NCI-H1436 (cell line): ENCODE measurements at places on chromosomes 1 and 21.

DNA sequence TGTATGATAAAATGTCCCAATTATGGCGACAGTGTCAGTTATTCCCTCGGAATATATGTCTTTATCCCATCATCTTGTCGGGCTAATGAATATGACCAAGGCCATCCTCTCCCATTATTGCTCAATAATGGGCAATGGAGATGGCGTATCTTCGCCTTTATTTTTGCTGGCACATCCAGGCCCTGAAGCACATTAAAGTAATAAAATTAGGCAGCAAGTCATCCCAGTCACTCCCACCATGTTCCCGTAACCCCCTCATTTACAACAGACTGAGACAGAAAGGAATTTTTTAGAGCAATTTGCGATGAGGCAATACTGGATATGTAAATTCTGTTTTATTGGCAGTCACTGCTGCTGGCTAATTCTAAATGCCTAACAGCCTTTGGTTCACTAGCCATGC, 35.3 kb downstream of the CLIC6 start:
- no peak for DNase-seq

GRCh38 chr1:205677167-205677566, 3.1 kb downstream of the SLC45A3 start:
- DNase-seq, result no peak

DNA sequence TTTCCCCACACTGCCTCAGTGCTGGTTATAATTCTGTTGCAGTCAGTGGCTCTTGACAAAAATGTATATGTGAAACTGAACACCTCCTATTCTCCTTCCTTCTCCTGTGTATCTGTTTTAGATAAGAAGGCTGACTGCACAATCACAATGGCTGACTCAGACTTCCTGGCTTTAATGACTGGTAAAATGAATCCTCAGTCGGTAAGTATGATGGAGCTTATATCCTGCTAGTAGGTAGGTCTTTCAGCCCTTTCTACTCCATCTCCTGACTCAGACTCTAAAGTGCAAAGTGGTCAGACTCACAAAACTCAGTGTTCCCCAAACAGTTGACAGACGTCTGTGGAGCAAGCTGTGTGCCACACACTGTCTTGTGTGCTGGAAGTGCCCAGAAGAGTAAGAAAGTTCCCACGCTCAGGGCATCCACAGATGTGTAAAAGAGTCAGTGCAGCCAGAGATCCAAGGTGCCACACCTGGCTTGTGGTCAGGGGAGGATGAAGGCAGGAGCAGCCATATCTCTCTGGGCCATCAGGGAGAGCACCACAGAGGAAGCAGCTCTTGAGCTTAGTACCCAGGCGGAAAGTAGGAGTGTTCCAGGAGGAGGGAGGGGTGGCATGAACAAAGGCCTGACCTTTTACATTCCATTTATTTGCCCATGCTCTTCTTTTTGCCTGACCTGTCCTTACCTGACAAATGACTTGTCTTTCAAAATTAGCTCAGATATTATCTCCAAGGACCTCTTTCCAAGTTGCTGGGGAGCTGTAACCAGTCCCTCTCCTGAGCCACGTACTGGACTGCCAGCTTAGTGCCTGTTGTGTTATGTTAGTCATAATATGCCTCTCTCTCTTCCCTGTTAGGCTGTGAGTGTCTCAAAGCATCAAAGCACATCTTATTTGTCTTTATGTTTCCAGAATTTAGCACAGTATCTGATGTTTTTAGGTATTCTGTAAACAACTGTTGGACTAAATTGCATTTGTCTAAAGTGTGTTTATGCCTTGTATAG, 14.0 kb upstream of the PODN start:
- DNase-seq, result peak; percentile 30

DNA sequence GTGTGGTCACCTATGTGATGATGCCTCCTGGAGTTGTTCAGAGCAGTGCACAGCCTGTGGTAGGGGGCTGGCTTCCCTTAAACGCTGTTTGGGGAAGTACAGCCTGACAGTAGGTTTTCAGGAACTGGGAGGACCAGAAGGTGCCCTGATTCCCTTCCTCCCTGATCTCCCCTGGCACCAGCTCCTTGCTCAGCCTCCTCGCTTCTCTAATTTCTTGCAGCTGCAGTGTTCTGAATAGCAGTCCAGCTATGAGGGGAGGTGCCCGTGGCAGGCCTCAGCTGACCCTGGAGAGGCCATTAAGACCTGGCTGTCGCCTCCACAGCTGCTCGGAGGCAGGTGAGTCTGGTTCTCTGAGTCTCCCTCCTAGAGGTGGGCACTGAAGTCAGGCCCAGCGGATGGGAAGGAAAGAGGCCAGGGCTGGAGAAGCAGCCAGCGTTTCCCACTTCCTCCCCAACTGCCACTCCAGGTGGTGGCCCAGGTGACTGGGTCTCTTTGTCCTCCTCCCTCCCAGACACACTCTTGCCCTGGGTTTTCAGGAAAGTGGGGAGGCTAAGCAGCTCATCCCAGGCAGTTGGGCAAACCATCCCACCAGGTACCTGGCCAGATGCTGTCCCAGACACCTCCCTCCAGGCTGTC, 52.0 kb upstream of the RPL11 start:
- DNase-seq, result no peak

- DNase-seq, result no peak
These were observed 9.2 kb downstream of the UBXN11 start for GRCh38 chr1:26297057-26297790.

DNA sequence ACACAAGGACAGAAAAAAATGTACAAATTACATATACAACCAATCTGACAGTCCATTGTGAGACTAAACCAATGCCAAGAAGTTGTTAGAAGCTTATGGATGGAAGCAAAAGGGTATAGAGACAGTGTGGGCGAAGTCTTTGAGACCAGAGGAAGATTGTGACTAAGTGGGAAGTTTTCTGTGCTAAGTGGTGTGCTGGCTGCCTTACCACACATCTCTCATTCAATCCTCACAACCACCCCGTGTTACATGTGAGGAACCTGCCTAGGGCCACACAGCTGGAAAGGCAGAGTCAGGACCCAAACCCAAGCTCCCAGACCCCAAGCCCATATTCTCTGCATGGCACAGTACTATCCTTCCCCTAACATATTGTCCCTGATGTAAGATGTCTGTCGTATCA, 53.5 kb upstream of the DUSP10 start:
- no peak for DNase-seq

DNA sequence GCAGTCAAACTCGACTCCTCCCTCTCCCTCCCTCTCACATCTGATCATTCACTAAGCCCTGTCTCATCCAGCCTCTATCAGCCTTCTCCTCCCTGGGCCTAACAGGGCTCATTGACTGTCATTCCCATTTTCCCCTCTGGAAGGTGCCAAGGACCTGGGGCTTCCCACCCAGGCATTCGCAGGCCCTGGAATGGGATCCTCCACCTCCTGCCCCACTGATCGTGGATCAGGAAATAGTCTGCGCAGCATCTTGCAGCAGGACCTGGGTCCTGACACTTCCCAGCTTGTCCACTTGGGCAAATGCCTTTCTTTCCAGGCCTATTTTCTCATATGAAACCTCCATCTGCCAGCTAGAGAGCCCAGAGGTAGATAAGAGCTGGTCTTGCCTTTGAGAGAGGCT, 71.2 kb upstream of the ZC3H12A start:
- DNase-seq, result no peak

DNA sequence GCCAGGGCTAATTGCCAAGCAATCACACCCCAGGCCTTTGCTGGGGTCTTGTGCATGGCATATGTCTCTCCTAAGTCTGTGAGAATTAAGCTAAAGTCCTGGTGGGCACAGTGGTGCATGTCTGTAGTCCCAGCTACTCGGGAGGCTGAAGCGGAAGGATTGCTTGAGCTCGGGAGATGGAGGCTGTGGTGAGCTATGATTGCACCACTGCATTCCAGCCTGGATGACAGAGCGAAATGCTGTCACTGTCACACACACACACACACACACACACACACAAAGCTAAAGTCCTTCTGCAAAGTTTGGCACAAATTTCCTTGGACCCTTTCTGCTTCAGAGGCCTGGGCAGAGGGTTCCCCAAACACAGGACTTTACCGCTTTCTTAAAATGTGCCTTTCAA, 31.3 kb upstream of the DNAJC11 start:
- no peak for DNase-seq

DNA sequence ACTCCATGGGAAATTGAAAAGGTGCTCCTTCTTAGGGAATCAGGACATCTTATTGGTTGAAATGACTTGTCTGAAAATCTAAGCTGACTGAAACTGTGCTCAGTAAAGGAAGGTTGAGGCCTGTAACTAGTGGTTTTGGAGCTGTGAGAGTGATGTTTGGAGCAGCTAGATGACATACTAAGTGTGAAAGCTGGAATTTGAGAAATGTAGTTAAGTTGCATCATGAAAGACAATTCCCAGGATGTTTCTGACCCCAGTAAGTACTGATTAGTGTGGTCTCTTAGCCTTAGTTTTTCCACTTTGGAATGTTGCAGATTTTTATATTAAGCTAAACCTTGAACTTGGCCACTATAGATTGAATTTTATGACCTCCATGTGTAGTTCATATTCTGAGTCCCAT, 154.9 kb downstream of the PAPPA2 start:
- DNase-seq, result no peak

DNA sequence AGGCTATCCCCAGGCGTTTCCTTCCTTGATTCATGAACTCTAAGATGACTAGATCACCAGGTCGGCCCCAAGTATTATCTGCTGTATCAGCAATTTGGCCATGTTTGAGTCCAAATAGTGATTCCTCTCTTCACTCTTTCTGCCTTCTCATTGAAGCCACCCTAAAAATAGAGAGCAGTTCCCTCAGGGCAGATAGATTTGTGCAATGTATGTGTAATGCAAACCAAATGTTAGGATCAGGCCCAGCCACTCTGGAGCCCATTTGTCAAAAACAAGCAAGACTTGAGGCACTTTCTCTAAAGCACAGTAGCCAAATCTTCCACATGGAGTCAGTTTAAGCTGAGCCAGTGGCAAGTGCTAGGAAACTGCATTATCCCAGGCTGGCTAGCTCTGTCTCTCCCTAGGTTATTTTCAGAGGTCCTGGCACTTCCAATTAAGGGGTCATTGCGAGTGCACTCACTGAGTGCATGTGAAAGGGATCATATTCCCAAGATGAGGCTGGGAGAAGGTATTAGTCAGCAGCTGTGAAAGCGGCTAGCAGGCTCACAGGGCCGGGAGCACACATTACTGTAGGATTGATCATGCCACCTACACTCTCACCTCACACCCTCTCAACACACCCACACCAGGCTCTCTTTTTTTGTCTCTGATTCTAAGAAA, 97.9 kb upstream of the RAB3GAP2 start:
- DNase-seq, result no peak

GRCh38 chr1:155976062-155976912, 2.1 kb downstream of the ARHGEF2 start:
- DNase-seq, result no peak

- no peak for DNase-seq
These were observed 48.6 kb downstream of the PCP4 start for GRCh38 chr21:39915881-39916280.

DNA sequence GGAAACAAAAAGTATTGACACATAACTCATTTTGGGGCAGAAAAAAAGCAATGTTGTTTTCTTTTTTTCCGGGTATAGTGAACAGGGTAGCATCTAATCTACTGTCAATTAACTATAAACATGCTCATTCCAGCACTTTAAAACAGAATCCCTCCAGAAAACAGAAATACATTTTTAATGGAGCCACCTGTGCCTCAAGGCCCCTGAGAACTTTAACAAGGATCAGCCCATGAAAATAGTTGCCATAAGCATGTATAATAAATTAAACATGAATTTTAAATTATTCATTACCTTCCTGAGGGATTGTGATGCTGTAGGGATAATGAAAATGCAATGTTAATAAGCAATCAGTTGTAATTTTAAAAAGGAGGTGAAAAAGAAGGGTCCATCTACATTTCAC, 101.4 kb upstream of the IVNS1ABP start:
- DNase-seq, result no peak

- DNase-seq, result no peak
These were observed 14.4 kb downstream of the NSL1 start for GRCh38 chr1:212777151-212777550.

- DNase-seq, result no peak
These were observed 466.4 kb downstream of the SIPA1L2 start for GRCh38 chr1:232163533-232163932.

DNA sequence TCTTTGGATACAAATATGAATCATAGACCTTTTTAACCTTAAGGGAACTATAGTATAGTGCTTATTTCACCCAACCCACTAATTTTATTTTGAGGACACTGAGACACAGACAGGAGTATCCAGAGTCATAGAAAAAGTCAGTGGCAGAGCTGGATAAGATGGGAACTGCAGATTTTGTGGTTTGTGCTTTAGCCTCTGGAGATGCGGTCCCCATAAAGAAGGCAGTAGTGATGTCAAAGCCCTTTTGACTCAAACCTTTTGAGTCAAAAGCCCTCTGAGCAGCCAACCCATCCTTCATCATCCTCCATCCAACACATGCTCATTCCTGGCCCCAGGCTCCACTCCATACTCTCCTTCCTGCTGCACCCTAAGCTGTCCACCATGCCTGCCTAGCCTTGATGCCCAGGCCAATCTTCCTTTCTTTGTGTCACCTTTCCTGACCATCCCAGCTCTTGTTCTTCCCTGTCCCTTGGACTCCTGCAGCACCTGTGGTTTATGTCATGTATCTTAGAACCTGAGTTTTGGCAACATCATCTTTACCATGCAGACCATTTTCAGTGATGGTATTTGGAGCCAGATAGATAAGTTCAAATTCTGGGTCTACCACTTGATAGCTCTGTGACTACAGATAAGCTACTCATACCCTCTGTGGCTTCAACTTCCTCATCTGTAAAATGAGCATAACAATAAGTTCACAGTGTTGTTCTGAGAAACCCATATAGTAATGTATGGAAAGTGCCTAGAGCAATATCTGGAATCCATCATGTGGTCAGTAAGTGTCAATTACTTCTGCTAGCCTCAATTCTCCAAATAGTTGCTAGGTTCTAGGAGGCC, 20.1 kb downstream of the SLAMF1 start:
- DNase-seq, result no peak

- DNase-seq, result no peak
These were observed 291.0 kb downstream of the ADGRL2 start for GRCh38 chr1:82091729-82092128.

DNA sequence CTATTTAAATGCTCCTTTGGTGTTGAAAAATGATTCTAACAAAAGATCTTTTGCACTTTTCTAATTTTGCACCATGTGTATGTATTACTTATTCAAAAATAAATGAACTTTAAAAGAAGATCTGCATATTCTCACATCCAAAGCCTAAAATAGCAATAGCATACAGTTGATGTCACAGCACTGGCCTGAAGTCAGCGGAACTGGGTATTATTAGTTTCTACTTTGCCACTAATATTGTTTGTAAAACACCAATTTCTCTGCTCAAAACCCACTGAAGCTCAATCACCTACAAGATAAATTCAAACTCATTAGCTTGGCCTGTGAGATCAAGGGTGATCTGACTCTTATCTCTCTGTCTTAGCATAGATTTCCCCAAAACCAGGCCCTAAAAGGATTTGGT, 34.5 kb upstream of the BCAR3 start:
- DNase-seq, result no peak

GRCh38 chr1:85361606-85362296, 85.3 kb upstream of the BCL10 start:
- no peak for DNase-seq

GRCh38 chr1:37673920-37674319, 18.4 kb upstream of the CDCA8 start:
- DNase-seq, result no peak

- DNase-seq, result no peak
These were observed 126.2 kb upstream of the SERBP1 start for GRCh38 chr1:67556297-67556900.
